ENCODE measurements at places on chromosomes 1 and 21. TPM values are rescaled to one million over a fixed set of nuclear protein-coding genes. Genes with fewer than 3 reads are reported as not detected.

DNA sequence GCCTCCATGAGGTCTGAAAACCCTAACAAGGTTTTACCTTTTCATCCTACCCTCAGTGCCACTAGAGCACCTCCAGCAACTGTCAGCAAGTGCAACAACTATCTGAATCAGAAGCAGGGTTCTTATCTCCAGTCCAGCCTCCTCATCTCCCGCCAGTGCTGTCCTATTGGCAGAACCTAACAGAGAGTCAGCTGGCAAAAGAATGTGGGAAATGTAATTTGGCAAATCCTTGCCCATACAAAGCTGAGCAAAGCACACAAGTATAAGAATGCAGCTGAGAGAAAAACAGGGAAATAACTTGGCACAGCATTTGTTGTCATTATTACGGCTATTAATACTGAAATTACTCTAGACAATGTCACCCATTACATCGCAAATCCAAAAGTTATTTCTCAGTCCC, 124.2 kb downstream of the ATP6V1G3 start:
- no peaks in the 10 kb centered on the region for H3K27me3 ChIP-seq
- no peaks in the 10 kb centered on the region for H3K4me1 ChIP-seq
- DNase-seq: no peak
- no peak overlapping the region for H3K27ac ChIP-seq

DNA sequence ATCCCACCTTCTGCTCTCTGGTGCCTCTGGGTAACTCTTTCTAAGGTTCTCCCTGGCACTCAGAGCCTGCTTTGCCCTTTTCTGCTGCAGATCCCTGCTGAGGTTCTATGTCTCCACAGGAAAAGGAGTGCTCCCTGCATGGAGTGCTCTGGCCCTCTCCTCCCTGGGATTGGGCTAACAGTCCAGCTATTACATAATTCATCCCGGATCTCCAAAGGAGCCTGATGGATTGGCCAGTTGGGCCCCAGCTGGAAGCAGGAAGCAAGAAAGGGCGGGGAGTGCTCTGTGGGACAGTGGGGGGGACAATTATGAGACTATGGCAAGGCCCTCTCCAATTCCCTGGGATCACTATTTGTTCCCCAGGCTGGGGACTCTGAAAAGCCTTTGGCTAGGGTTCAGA, 51.9 kb upstream of the GOLT1A start:
- peak; percentile 43 for DNase-seq
- H3K36me3 ChIP-seq: peaks cover 7% of the 10 kb centered on the region
- H3K4me1 ChIP-seq: peaks cover 6% of the 10 kb centered on the region

DNA sequence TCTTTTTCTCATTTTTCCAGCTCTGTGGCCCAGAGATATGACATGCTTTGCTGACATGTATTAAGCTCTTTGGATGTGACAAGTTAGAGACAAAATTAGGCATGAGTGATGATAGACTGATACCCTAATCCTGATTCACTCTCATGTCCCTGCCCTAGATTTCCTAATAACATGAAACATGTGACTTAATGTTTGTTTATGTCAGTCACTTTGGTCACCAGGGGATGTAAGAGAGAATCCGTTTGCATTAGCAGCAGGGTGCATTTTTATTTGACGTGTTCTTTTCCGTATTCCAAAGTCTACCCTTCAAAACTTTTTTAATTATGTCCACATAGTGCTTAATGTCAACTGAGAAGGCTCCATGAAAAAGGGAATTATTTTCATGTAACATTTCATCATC, 192.4 kb downstream of the HMCN1 start:
- no peaks in the 10 kb centered on the region for H3K4me1 ChIP-seq
- H3K4me3 ChIP-seq: no peak overlapping the region
- no peak overlapping the region for H3K27ac ChIP-seq
- no peaks in the 10 kb centered on the region for H3K27me3 ChIP-seq
- H3K36me3 ChIP-seq: no peaks in the 10 kb centered on the region

GRCh38 chr1:118077331-118078045, 107.5 kb downstream of the SPAG17 start:
- no peaks in the 10 kb centered on the region for H3K27me3 ChIP-seq
- H3K27ac ChIP-seq: no peak overlapping the region
- DNase-seq: peak; percentile 19
- no peaks in the 10 kb centered on the region for H3K36me3 ChIP-seq
- H3K4me3 ChIP-seq: no peak overlapping the region

DNA sequence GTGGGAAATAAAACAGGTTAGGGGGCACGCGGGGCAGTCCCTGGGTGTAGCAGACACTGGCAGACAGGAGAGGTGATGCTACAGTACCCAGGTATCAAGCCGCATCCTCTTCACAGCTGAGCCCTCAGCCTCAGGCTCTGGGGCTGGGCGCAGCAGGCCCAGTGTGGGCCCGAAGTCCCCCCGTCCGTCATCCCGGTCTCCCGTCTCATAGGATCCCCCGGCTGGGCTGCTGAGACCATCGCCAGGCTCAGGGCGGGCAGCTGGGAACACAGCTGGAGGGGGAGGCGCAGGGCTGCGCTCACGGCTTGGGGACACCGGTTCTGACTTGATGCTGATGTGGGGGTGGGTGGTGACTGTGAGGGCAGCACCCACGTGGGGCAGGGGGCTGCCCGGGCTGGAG, 32.7 kb downstream of the MEF2D start:
- no peak overlapping the region for H3K27ac ChIP-seq
- DNase-seq: no peak
- peaks cover 20% of the 10 kb centered on the region for H3K4me1 ChIP-seq
- no peak overlapping the region for H3K4me3 ChIP-seq
- H3K27me3 ChIP-seq: no peaks in the 10 kb centered on the region

EFNA1 gene
- 61.3 TPM for total RNA-seq

KCNQ4 gene
- 1.9 TPM for total RNA-seq
